Hair follicular keratinocyte (primary cell): ENCODE measurements at places on chromosomes 4 and X. TPM values are rescaled to one million over a fixed set of nuclear protein-coding genes. Genes with fewer than 3 reads are reported as not detected.

The ABCD1 gene
- total RNA-seq = 1.2 and 3.0 TPM in 2 replicates

The CYSLTR1 gene
- total RNA-seq = not detected in 2 replicates

The SMIM31 gene
- not detected in 2 replicates for total RNA-seq

The PLXNB3 gene
- total RNA-seq = 5.2 and 5.4 TPM in 2 replicates

The ATOH1 gene
- total RNA-seq = not detected in 2 replicates
